Activated CD4-positive, alpha-beta T cell treated with anti-CD3 and anti-CD28 coated beads, Interleukin-2, amount 50 U/mL, for 16 hours (primary cell): ENCODE measurements at places on chromosomes 2 and 18.

- DNase-seq, result no peak
Observed at GRCh38 chr2:130374587-130375290, 18.9 kb downstream of the PTPN18 start.

- peak; percentile 53 for DNase-seq
Observed at GRCh38 chr2:168758970-168759820, 43.2 kb upstream of the NOSTRIN start.

DNA sequence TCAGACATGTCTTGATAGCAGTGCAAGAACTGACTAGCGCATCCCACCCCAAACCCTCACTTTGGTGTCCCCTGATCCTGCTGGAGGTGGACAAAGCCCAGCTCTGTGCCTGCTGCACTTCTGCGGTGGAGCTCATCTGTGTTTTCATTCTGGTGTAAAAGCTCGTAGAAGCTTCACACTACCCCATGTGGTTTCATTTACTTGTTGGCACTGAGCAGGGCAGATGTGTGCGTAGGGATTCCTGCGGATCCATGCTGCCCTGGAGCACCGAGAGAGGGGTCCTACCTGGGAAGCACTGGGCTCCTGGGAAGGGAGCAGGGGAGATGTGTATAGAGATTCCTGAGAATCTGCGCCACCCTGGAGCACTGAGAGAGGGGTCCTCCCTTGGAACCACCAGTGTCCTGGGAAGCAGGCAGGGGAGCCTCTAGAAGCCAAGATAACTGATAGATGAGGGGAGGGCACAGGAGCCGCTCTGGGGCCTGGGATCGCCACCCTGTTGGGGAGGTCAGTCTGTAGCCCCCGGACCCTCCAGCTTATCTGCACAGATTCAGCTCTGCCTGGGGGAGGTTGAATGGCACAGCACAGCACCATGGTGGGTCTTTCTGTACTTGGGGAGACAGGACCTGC lies 106.9 kb upstream of the OTOS start:
- DNase-seq, result no peak

DNA sequence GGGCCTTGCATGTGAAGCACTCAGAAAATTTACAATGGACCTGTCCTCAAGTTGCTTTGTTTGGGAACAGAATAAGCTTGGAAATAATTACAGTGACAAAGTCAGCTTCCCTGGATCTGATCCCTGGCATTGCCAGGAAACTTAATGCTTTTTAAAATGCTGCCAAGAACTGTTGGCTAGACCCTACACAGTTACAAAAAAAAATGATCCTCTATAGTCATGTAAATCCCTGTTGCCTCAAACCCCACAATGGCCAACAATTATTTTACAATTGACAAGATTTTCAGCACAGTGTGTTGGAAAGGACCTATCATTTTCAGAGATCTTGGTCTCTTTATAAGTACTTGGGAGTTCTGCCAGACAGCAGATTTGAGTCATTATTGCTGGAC lies 470.4 kb upstream of the ACVR2A start:
- DNase-seq, result no peak

DNA sequence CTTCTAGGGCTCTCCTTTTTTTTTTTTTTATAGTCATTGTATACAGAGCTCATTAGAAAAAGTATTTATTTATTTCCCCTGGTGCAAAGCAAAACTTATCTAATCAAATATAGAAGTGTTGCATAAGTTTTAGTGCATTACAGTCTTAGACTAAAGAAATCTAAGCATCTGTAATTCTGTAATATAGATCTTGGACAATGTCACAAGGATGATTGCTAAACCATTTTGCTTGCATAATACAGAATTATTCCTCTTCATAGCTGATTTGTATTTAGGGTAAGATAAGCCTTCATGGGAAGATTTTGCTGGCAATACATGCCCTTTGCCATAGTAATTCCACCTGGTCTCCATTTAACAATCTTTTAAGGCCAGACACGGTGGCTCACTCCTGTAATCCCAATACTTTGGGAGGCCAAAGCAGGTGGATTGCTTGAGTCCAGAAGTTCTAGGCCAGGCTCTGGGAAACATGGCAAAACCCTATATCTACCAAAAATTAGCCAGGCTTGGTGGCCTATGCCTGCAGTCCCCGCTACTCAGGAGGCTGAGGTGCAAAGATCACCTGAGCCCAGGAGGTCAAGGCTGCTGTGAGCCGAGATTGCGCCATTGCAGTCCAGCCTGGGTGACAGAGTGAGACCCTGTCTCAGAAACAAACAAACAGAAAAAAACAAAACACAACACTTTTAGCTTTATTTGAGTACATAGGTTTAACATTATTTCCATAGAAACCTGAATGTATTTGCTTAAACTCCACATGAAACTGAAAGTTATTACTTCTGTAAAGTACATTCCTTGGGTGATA lies 2.2 kb upstream of the ACADL start:
- DNase-seq, result no peak

DNA sequence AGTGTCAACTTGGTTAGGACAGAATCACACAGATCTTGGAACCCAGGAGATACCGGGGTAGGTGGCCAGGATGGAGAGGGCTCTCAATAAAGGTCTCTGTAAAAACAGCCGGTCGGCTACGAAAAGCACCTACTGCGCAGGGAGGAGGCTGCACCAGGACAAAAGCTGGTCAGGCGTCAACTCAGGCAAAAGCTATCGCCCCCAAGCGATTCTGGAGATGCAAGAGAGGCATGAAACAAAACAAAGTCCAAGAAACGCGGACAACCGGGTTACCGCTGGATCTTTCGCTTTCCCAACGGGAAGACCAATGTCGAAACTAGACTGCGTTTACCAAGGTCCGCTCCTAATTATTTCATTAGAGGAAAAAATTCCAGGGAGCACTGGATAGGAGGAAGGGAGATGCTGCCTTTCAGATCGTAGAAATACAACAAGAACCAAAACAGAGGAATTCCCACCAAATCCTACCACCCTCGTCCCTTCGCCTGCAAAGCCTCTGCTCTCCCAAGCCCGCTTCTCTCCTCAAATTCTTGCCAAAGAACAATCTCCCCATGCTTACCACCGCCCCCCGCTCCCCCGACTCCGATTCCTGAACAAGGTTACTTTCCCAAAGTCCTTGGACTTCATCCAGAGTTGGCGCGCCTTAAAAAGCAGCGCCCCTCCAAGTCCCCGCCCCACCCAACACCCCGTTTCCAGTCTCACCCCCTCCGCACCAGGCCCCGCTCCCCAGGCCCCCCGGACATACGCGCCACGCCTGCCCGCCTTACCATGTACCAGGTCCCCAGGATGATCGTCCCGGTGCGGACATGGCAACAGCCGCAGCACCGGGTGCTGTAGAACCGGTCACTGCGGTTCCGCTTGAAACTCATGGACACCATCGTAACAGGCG lies 539 bp downstream of the LAPTM4A start:
- peak; percentile 33 for DNase-seq

GRCh38 chr18:35242426-35242825 lies 1.6 kb downstream of the ZNF397 start:
- DNase-seq, result no peak

GRCh38 chr2:154336201-154336600 lies 362.3 kb upstream of the KCNJ3 start:
- no peak for DNase-seq

DNA sequence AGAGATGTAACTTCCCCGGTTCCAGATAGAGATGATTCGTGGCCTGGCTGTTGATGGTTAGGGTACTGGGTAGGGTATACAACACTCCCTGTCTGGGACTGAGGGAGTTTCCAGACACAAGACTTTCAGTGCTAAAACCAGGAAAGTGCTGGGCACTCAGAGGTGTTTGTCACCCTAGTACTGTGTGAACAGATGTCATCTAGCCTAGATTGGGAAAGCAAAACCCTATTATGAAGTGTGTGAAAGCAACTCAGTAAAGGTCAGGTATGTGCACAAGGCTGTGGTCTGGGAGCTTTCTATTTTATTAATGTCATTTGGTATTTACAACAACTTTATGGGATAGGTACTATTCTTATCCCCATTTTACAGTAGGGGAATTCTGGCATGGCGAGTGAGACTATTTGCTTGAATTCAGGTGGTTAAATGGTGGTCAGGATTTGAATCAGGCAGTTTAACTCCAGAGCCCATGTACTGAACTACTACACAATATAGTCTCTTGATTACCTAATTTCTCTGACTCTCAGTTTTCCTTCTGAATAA lies 2.6 kb downstream of the BZW1 start:
- DNase-seq, result peak; percentile 59

DNA sequence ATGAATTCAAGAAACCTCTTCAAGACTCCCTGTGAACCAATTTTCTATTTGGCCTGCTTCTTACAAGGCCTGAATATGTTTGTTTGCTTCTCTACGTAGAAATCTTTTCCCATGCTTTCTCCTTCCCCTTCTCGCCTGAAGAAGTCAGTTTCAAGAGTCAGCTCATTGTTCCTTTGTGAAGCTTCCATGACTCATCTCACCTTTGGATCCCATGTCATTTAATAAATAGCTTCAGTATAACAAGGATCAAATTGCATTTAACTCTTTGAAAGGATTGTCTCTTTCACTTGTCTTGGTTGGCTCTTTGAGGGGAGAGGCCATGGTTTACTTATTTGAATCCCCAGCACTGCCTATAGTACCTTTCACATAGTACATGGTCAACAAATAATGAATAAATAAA lies 28.4 kb downstream of the CPS1 start:
- DNase-seq, result no peak

DNA sequence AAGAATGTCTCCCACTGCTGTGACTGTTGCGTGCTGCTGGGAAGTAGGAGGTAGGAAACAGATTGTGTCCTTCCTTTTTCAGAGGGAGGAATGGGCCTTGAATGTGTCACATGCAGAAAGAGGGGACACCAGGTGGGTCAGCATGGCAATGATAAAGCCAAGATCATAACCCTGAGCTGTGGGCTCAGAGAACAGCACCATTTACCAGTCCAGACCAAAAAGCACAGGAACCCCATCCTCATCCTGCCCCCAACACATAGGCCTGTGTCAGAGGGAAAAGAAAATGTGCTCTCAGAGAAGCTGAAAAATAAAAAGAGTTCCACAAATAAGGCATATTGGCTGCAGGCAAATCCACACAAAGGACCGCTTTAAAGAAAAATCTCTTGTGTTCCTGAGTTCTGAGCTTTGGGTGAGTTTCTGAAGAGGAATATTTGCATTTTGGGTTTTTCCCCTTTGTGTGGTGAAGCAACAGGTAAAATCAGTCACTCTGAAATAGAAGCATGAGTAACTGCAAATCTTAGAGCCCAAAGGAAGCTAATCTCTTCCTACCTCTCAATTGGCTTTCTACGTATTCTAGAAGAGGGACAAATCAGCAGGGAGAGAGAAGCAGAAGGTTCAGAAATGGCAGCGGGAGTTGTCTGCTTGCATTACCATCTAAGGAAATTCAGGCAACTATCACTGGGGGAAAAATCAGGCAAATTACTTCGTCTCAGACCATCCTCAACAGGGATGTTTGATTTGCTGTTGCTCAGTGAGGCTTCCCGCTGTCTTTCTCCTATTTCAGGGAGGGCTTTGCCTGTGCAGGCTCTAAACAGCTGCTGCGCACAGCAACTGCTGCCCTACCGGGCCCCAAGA lies 106.8 kb downstream of the BCL11A start:
- DNase-seq, result no peak

DNA sequence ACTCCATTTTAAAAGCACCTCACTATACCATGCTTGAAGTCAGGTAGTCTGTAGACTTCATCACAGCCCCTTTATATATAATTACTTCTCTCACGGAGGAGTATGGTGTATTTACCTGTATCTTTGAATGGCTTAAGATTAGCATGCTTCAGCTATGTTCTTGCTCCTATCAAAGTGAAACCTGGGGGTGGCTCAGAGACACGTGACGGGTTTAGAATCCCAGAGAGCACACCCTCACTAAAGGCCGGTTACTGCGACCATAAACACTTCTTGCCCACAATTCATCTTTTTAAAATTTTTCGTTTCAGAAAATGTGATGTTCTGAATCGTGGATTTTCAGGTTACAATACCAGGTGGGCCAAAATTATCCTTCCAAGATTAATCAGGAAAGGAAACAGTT lies 3.6 kb downstream of the IAH1 start:
- DNase-seq, result peak; percentile 17

DNA sequence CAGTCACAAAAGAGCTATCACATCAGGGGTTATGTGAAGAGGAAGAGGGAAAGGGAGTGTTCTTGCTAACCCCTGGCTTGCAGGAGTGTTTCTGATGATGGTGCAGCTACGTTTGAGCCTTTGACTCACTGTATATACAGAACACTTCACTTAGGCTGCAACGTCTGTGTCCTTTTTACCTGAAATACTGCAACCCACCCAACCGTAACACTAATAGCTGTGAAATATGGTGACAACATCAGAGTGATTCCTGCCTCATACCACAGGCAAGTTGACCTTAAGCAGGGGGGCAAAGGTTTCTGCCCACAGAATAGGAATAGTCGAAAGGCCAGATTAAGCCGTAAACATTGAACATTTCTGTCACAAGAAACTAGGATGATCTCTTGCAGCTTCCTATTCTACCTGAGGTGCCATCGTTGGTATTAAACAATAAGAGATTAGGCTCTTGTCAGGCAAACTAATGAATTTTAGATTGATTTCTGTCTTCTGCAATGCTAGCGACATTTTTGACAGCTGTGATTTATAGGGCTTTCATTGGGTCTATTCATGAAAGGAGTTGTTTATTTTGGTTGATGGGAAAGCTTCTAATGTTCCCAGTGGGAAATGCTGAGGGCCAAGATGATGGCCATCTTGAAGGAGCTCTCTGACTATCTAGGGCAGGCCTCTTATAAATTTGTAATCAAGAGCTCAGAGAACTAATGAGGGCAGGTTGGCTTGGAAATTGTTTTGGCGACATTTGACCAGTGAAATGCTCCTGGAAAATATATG lies 316.8 kb downstream of the PIK3C3 start:
- no peak for DNase-seq

- DNase-seq, result no peak
Observed at GRCh38 chr18:9926223-9926894, 12.5 kb downstream of the VAPA start.

DNA sequence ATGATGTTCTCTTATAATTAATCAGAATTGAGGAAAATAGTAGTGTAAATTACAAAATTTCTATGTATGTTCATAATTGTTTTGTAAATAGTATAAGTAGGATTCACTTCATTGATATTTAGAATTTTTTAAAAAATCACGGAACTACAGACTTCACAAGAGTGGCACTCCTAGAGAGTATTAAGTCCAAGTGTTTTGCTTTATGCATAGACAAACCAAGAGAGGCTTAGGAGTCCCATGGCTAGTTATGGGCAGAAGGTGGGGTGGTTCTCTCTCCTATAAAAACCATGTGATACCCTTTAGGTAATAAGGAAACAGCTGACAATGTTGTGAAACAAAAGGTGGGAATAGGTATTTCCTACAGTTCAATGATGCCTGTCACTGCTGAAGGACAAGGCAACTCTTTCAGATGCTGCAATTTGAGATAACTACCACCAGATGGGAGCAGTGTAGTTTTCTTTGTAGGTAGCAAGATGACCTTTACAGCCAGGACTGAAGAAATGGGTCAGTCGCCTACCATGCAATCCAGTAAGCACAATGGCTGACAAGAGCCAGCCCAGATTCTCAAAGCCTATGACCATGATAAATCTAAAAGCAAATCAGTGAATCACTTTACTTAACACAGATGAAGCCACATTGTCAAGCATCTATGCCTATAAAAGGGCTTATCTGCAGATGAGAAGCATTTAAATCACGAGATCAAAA lies 83.9 kb downstream of the AAK1 start:
- peak; percentile 48 for DNase-seq

- DNase-seq, result no peak
Observed at GRCh38 chr2:286774-287392, 1.0 kb downstream of the ALKAL2 start.

- DNase-seq, result no peak
Observed at GRCh38 chr18:13382954-13383827, 164.6 kb downstream of the LDLRAD4 start.
